Esophagus squamous epithelium (tissue), 5 donors: ENCODE measurements at places on chromosomes 2 and 18.

GRCh38 chr2:146716591-146716990 lies 1128.2 kb upstream of the ACVR2A start:
- no peak for DNase-seq

DNA sequence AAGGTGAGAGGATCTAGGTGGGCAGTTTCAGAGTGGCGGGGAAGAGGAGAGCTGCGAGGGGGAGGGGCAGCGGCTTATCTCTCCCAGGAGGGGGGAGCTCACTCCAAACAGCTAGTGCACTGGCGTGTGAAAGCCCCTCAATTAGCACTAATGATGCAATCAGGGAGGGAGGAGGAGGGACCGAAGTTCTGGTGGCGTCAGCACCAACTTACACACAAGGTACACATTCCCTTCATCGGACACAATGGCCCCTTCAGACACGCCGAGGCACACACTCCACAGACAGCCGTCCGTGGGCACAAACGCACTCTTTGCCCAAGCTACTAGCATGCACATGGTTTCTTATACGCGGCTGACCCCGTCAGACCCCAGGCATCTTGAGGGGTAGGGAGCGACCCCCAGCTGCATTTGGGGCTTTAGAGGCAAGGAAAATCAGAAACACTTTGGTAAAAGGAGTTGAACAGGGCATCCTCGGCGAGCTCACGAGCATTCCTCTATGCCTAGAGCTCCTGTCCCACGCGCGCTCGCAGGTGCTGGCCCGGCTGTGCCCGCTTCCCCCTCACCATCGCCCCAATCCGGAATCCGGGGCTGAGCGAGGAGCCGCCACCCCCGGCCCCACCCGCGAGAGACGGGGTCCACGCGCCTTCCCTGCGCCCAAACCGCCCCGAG lies 868 bp upstream of the PKDCC start:
- no peak for DNase-seq

GRCh38 chr2:12008425-12009061 lies 262.1 kb downstream of the LPIN1 start:
- no peak for DNase-seq

DNA sequence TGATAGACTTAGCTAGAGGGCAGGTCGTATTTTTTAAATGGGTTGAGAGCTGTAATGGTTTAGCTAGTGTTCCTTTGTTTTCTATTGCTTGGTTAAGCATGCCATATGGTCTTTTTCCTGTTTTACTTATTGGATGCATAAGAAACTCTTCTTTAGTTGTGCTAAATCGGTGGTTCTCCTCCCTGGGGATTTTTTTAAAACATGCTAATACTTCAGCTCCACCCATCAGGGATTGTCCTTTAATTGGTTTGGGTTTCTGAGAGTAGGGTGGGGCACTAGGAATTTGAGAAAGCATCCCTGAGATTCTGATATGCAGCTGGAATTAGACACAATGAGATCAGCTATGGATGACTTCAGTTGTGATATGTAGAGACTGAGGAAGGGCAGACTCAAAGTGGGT lies 497.2 kb downstream of the THSD7B start:
- no peak for DNase-seq
